Stimulated activated CD4-positive, alpha-beta T cell treated with anti-CD3 and anti-CD28 coated beads, Interleukin-4, amount 100 ng/mL, for 1 hour (primary cell): ENCODE measurements at places on chromosomes 4 and X.

DNA sequence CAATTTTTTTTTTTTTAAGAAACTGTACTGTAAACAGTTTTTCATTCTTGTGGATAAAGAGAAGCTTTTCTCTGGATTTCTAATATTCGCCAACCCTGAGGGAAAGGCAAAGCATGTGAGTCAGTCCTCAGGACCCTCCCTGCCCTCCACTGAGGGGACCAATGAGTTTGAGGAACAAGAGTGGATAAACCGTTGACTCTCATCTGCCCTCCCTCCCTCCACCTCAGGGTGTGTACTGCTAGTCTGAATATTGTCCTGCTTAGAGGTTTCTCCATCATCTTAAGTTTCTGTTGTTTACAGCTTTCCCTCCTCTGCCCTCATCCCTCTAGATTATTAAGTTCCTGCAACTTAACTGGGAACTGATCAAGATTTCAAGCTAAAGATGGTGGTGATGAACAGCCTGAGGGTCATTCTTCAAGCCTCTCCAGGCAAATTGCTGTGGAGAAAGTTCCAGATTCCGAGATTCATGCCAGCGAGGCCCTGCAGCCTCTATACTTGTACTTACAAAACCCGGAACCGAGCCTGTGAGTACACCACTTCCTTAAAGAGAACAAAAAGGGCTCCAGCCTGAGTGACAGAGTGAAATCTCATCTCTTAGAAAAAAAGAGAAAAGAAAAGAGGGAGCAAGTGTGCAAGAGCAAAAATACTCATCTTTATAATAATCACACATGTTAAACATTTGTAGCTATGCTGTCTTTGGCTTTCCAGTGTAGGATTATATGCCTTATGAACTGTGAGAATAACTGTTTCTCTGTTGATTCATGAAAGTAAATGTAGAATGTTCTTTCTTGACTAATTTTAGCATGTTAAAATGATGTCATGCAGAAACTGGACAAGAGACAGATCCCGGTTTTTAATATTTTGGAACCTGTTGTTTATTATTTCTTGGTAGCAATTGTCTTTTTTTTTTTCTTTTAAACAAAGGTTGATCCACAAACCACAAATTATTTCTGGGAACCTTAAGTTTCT lies 11.9 kb downstream of the CA5B start:
- DNase-seq = peak; percentile 9

- DNase-seq = no peak
Measured at GRCh38 chr4:118973295-118973694, 84.6 kb downstream of the SYNPO2 start.

DNA sequence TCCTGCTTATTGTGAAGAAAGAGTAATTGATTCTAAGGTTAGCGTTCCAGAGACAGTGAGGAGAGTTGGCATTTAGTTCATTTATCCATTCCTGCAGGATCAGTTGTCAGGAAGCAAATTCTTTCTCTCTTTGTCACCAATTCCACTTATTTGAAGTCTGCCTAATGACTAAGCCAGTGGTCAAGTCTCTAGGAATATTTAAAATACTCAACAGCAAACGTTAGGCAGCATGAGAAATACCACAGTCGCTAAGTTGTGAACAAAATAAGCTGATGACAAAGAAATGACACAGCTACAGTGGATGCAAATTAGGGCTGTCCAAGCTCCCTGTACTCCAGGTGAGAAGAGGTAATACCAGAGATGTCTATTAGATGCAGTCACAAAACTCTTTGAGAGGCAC lies 6.6 kb upstream of the MAGEB17 start:
- DNase-seq = no peak

DNA sequence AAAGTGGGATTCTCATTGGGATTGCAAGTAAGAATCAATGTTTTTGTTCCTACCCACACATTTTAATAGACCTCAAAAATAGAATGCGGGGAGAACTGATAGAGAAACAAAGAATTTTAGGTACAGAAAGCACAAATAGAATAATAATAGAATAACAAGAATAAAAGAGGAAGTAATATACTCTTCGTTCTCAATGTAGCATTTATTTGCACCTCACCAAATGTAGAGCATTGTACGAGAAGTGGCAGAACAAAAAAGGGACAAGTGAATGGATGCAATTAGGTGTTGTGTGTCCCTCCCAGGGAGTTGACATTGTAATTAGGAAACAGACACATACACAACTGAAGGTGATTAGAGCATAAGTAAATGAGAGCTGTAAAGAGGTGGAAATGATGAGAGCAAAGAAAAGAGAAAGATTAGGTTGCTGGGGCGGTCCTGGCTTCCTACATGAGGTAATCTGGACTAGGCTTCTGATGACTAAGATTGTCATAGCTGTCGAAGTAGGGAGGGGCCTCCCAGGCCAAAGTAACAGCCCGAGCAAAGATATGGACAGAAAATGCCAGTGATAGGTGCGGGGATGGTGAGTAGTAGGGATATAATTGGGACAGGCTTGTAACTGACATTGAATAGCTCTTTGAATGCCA lies 10.4 kb downstream of the RAB9A start:
- DNase-seq = no peak

DNA sequence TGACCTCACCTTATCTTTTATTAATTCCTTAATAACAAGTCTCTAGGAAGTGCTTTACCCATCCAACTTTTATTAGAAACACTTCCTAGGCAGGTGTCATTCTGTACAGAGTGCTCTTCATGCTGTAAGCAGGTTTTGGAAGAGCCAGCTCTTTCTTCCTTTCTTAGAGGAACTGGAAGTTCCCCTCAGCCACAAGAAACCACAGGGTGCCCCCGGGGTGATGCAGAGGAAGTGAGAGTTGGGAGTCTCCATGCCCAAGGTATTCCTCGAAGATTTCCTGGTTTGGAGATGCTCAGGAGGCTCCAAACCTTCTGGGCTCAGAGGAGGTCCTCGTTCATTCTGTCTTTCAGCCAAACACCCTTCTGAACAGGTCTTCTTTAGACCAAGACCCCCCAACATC lies 83.8 kb downstream of the EGF start:
- DNase-seq = no peak

GRCh38 chr4:103052779-103053178 lies 23.8 kb downstream of the SLC9B2 start:
- DNase-seq = no peak

DNA sequence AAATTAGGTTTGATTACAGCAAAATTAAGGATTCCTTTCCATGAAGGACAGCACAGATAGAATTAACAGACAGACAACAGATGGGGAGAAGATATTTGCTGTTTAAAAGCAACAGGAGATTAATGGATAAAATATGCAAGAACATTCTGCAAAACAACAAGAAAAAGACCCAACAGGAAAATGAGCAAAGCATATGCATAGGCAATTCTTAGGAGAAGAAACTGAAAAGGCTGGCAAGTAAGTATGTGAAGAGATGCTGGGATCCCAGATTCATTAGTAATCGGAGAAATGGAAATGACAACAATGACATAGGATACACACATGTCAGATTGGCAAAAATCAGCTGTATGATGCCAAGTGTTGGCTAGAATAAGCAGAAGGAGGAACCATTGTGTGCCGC lies 27.5 kb upstream of the HMGB3 start:
- DNase-seq = no peak

- DNase-seq = no peak
Measured at GRCh38 chrX:8455557-8455956, 9.1 kb upstream of the VCX3B start.

- no peak for DNase-seq
Measured at GRCh38 chr4:142838778-142839177, 7.3 kb downstream of the INPP4B start.

GRCh38 chr4:153931804-153932203 lies 142.9 kb upstream of the SFRP2 start:
- DNase-seq = no peak

- no peak for DNase-seq
Measured at GRCh38 chrX:138742217-138742616, 30.7 kb upstream of the FGF13 start.

GRCh38 chr4:41133454-41134018 lies 80.8 kb downstream of the APBB2 start:
- DNase-seq = no peak

DNA sequence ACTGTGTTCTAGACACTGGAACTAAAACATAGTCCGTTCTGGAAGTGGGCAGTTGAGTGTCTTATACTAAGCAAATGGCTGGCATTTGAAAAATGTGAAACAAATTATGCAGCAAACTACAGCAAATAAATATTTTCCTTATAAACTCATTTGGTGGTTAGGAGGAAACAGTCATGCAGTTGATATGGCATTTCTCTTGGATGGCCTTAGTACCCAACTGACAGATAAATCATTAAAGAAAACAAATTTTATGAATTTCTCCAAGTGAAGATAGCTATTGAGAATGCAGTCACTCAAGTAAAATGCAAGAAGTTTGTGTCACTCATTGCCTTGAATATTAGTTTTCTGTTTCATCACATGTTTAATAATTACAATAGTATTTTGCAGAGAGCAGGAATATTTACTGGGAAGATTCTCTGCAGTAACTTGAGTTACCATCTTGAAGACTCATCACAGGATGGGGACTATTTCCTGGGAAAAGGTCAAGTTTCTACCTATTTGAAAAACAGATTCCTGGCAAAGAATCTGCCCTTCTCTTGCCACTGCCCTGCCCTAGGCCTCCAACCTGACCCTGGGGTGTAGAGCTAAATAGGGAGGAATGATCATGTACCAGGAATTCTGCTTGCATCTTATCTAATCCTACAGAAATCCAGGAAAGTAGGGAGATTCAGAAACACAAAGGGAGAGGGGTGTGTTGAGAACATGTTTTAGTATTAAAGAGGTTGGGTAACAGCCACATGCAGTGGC lies 105.9 kb downstream of the SH3RF1 start:
- DNase-seq = no peak

GRCh38 chrX:100376576-100376975 lies 33.5 kb downstream of the PCDH19 start:
- no peak for DNase-seq

DNA sequence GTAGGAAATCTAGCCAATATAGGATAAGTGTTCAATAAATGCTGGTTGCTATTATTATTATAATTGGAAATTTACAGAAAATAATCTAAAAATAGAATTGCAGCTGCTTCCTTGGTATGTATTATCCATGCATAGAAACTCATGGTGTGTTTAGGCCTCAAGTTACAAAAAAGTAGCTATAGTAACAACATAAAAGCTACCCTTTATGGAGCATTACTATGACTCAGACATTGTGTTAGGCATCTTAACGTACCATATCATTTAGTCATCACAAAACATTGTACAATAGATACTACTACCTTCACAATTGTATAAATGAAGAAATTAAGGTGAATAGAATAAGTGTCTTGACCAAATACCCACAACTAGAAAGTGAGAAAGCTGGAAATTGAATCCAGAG lies 126.9 kb upstream of the NRK start:
- no peak for DNase-seq

DNA sequence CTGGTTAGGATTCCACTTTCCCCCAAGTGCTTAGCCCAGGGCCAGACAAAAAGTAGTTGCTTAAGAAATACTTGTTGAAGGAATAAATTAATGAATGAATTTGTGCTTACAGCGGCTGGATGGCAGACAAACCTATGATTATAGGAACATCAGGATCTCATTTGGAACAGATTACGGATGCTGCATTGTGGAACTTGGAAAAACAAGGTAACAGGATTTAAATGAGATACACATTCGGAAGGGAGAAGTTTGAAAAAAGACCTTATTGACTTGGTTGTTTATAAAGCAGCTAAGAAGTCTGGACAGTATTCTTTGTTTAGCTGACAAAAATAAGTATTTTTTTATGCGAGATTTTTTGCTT lies 572 bp downstream of the EXOSC9 start:
- DNase-seq = no peak

DNA sequence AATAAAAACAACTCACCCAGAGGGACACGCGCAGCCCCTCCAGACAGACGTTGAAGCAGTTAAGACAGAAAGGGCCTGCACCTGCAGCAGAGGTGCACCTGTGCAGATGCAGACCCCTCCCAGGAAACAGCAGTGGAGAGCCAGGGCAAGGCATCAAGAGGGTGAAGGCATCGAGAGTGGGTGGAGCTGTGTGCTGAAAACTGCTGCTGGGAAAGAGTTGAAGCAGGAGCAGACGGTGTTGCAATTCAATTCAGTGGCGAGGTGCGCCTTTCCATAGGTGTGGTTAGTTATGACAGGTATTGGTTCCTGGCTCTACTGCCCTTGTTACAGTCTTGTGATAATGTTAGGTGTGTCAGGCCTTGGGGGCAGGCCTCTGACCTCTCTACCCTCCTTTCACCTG lies 16.7 kb downstream of the LETM1 start:
- DNase-seq = no peak

DNA sequence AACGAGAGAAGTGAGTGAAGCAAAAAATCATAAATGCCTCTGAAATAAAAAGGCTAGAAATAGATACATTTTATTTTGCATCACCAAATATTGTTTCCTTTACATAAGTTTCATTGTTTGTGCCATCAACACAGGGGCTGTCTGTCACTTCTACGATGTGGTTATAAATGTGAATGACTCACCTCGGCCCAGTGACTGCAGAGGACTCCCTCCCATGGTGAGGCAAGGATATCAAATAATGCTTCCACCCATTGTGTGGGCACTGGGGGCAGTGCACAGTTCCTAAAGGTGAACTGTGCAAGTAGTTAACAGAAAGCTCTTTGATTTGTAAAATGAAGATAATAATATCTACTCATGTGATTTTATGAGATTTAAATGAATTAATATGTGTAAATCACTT lies 230.3 kb upstream of the NEIL3 start:
- no peak for DNase-seq

GRCh38 chr4:57974821-57975220 lies 864.6 kb upstream of the IGFBP7 start:
- DNase-seq = no peak

- DNase-seq = no peak
Measured at GRCh38 chr4:156583265-156583664, 388.3 kb downstream of the PDGFC start.

DNA sequence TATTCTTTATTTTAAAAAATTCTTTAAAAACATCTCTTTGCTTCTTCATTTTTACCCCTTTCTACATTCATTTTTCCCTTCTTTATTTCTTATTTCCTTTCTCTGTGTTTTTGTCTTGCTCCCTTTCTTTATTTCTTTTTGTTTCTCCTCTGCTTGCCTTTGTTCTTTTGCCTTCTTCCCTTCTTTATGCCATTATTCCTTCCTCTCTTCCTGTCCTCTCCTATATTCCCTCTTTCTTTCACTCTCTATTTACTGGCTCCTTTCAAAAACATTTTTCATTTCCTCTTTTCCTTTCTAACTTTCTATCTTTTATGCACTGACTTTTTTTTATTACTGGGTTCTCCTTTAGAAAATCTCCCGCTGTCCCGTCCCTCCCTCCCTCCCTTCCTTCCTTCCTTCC lies 102.2 kb downstream of the RBMX2 start:
- no peak for DNase-seq

DNA sequence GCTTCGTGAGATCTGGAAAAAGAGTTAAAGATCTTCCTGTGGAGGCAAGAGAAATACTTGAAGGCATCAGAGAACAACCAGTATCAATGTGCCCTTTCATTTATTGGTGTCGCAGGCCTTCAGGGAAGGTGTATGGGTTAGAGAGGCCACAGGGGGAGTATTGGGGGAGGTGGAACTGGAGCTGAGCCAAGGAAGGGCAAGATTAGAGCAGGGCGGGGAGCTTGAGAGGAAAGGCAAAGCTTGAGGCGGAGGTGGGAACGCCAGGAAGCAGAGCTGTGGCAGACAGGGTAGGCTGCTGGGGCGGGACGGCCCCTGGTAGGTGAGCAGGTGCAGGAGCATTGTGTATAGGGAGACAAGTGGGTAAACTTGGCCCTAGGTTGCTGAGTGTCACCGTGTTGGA lies 329.9 kb downstream of the ARHGAP10 start:
- no peak for DNase-seq
